NCI-H1092 treated with DMSO at 0.1 percent for 48 hours (cell line): ENCODE measurements at places on chromosomes 7 and 10.

GRCh38 chr7:143487566-143487965 lies 9.9 kb downstream of the TAS2R41 start:
- peak; percentile 59 for DNase-seq

DNA sequence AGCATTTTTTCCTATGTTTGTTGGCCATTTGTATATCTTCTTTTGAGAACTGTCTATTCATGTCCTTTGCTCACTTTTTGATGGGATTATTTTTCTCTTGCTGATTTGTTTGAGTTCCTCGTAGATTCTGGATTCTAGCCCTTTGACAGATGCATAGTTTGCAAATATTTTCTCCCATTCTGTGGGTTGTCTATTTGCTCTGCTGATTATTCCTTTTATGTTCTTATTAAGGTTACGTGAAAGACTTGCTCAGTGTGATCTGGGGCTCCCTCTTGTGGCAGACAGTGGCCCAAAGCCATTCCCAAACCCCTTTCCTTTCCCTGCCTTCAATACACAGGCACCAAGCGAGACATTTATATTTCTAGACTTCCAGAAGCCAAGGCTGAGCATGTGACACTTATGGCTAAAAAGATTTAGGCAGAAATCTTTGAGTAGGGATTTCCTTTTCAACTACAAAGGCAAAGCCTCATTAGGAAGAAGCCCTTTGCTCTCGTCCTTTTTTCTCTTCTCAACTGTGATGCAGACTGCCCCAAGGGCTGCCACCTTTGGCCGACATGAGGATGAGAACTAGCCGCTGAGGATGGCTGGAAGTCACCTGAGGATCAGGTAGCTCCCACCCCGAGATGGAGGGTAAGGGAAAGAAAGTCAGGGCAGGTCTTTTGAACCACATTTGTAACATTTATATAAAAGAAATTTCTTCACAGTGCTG lies 23.6 kb downstream of the ST8SIA6 start:
- DNase-seq = peak; percentile 17

DNA sequence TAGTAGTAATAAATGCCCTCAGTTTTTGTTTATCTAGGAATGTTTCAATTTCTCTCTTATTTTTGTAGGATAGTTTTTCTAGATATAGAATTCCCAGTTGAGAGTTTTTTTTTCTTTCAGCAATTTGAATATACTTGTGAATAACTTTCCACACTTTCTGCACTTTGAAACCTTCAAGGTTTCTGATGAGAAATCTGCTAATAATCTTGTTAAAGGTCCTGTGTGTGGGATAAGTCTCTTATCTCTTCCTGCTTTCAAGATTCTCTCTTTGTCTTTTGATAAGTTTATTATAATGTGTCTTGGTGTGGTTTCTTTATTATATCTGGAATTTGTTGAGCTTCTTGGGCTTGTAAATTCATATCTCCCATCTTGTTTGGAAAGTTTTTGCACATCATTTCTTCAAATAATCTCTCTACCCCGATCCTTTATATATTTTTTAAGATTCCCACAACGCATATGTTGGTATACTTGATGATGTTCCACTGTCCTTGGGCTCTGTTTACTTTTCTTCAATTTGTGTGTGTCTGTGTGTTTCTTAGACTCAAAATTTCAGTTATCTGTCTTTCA lies 103.5 kb downstream of the MKX start:
- DNase-seq = no peak

DNA sequence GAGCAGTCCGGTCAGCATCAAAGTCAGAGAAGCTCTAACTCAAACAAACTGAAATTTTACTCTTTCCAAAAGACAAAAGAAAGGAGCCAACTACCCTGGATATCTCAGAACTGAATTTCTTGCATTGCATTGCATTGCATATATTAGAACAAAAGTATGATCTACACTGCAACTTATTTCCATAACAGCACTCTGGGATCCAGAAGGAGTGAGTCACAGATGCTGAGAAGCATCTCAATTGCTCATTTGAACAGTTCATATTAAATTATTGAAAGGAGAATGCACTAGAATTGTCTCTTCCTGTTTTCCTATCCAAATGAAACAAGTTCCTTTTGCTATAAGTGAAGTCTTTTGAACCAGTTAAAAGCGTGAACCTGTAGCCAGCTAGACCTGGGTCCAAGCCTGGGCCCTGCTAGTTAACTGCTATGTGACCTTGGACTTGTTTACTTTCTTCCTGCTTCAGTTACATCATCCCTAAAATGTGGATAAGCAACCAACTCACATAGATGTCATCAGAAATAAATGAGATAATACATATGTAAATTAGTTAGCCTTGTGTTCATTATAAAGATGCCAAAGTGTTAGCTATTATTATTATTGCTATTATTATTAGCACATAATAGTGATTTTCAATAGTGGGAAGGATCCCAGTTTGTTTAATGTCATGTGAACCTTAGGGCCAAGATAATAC lies 184.1 kb downstream of the CREB5 start:
- DNase-seq = no peak

DNA sequence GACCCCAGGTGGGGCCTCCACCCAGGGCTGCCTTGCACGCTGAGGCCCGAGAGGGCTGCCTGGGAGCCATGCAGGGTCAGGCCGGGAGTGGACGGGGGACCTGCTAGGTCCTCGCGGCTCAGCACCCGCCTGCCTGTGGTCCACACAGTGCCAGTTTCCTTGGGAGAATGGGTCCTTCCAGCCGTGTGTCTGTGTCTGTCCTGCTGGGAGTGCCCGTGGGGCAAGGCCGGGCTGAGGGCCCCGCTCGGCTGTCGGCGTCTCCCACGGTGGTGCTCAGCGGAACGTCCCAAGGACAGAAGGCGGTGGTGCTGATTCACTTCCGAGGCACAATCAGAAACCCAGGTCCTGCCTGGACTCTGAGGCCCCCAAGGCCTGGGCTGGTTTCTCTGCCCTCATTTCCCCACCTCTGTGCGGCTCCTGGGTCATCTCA lies 23.2 kb upstream of the GTPBP4 start:
- no peak for DNase-seq

DNA sequence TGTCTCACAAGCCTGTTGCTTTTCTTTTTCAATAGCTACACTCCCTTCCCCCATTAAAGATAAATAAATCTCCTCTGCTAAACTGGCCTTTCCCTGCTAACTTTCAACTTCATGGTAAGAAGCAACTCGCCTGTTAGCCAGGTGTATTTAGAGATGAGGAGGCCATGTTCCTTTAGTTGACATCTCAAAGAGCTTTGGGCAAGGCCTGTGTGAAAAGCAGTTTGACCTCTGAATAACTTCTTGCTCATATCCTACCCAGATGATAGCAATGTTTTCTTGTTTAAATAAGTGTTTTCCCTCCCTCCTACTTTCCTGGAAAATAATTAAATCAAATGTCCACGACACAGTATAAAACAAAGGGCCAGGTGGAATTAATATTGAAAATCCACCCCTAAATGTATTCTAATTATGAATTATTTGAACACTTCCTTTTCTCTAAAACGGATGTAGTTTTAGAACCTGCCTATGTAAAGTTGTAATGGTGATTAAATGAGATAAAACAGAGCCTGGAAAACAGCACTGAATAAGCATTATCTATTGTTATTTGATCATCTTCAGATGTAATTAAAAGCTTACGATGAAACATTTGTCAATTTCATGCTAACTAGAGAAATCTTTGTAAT lies 78.5 kb downstream of the HGF start:
- no peak for DNase-seq

DNA sequence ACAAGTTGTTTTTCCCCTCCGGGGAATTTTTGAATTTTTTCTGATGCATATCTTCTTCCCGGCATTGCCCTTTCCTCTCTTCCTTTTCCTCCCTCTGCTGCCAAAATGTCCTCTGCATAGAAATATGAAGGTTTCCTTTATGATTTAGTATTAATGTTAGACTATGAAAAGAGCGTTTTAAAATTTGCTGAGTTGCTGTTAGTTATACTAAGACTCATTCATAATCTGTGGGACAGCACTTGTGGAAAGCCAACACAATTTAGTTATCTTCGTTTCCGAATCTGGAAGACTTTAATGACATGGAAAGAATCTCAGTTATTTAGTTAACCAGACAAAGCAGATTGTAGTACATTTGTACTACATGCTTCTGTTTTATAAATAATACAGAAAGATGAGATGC lies 25.0 kb downstream of the POU6F2 start:
- DNase-seq = no peak

DNA sequence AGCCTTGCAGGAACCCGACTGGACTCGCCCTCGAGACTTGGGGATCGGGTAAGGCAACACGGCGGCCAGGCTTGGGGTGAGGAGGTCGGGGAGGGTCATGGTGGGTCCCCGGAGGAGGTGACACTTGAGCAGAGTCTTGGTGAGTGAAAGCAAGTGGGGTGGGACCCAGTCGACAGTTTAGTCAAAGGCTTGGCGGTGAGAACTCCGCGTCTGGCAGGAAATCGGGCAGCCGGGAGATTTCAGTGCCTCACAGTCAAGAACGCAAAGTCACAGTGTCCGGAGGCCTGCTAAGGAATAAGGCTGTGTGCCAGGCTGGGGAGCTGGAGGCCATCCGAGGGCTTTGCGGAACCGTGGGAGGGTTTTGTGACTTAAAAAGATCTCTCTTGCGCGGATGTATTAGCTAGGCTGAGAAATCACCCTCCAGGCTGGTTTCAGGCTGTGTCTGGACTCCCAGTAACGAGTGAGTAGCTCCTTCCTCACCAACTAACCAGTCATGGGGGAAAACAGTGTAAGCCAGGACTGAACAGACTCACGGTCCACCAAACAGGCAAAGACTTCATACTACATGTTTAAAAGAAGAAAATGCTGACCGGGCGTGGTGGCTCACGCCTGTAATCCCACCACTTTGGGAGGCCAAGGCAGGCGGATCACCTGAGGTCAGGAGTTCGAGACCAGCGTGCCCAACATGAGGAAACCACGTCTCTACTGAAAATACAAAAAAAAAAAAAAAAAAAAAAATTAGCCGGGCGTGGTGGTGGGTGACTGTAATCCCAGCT lies 613 bp downstream of the AP5Z1 start:
- DNase-seq = no peak

GRCh38 chr10:59803714-59804113 lies 50.5 kb upstream of the MRLN start:
- DNase-seq = no peak

DNA sequence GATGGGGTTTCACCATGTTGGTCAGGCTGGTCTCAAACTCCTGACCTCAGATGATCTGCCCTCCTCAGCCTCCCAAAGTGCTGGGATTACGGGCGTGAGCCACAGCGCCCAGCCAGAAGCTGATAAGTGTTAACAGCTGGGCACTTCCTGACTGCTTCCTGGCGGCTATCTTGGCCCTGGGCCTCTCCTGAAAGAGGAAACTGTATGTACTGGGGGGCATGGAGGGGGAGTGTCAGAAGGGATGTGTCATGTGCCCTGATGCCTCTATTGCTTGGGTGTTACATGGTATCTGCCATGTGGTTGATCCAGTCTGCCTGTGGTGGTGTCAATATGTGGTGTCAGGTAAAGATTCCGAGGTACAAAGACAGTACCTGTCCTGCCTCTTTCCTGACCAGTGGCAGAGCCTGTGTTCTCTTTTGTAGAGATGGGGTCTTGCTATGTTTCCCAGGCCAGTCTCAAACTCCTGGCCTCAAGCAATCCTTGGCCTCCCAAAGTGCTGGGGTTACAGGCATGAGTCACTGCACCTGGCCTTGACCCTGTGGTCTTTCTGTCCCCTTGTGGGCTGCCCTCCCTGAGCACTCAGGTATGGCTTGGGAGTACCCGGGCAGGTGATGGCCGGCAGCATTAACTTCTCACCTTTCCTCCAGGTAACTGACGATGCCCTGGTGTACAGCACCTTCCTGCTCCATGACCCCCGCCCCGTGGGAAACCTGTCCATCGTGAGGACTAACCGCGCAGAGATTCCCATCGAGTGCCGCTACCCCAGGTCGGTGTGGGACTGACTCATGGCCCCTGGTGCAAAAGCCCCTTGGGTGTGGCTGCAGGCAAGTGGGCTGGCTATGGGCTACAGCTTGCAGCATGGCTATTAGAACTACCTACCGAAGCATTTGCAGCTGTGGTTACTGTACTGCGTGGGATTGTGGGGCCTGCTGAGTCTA lies 4.4 kb downstream of the ZP3 start:
- no peak for DNase-seq

DNA sequence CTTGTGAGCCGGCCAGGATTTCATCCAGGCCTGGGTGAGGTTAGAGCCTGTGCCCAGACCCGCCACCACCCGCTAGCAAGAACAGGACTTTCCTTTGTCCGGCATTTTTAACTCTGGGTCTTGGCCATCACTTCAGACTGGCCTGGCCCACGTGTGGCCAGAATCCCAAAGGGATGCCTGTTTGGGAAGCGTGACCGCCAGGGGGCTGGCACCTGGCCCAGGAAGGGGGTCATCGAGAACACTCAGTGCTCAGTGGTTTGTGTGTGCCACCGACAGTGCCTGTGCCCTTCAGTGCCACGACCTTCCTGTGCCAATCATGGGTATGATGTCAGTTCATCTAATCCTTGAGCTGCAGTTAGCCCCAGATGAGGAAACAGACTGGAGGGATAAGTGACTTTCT lies 85.0 kb downstream of the ZMIZ1 start:
- no peak for DNase-seq

- no peak for DNase-seq
Observed at GRCh38 chr10:98168766-98169165, 34.3 kb downstream of the R3HCC1L start.

DNA sequence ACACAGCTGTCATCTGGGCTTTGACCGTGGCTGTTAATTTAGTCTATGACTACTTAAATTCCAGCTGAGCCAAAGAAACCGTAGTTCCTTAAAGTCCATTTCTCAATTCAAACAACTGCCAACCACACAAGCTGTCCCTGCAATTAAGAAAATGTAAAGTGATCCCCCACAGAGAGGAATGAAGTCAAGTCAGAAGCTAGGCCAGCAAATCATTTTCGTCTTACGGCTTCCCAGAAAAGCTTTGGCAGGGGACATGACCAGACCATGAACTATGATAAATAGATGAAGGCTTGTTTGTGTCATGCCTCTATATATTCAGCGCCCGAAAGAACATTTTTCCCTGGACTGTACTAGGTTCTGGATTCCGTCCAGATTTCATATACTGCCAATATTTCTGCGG lies 54.6 kb downstream of the HACD1 start:
- DNase-seq = peak; percentile 39

DNA sequence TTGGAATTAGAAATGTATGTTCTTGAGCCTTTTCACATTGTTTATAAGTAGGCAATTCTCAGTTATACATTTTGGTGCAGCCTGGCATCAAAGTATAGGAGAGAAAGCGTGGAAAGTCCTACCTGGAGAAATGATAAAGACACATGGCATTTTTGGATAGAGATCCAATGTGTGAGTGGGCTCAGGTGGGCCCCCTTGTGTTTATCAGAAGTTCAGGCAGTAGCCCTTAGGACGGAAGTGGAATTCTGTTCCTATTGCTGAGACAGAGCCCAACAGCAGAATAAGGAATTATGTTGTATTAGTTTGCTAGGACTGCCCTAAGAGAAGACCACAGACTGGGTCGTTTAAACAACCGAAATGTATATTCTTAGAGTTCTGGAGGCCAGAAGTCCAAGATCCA lies 85.2 kb upstream of the AMPH start:
- no peak for DNase-seq

- DNase-seq = peak; percentile 76
Observed at GRCh38 chr10:76282061-76283025, 850.9 kb downstream of the LRMDA start.
